ENCODE measurements at places on chromosomes 16 and 17.

DNA sequence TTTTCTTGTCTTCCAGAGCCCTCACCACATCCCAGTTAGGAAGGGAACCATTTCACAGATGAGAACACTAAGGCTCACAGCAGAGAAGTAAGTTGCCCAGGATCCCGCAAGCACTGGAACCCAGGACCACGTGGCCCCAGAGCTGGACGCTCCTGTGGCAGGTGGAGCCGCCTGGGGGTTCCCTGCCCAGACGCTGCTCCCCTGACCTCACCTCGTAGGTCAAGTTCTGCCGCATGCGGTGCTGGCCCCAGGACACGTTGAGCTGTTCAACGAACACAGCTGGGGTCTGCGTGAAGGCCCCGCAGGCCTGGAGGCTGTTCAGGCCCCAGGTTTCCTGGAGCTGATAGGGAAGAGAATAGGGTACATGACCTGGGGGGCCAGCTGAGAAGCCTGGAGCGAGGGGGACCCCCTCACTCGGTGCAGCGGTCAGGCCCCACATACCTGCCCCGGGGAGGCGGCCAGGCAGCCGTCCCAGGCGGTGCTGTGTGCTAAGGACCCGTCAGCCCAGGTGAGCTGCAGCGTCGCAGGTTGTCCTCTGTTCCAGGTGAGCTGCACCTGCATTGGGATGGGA is 54.1 kb downstream of the RMI2 start:
- DNase-seq: no peak

DNA sequence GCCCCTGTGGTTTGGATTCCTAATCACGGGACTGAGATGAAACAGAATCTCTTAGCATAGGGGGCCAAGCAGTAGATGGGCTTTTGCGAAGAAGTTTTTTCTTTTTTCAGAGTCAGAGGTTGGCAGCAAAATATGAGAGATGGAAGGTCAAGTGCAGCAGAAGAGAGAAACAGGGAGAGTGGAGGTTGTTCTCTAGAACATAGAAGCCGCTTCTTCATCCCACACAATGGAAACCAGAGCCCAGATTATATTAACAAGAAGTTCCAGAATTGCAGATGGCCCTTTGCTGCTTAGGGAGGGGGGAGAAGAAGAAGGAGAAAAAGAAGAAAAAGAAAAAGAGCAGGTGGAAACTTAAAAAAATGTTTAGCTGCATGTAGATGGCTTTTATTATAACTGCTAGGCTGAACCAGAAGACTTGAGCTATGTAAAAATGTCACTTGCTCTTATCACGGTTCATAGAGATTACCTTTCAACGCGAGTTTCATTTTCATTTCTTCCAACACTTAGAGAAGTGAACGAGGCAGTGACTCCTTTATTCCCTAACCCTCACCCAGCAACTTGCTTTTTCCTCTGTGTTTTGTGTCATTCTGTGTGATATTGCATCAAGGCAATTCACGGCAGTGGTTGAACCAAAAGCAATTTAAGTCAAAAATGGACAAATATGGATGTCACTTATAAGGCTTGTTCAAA is 737.5 kb downstream of the WWOX start:
- DNase-seq: no peak

- no peak for DNase-seq
These were observed 23.4 kb upstream of the SEC14L1 start for GRCh38 chr17:77117415-77117814.

- DNase-seq: no peak
These were observed 33.2 kb upstream of the MPHOSPH6 start for GRCh38 chr16:82203198-82203597.

- no peak for DNase-seq
These were observed at the start of gene GGT6 for GRCh38 chr17:4560421-4560820. GGT6 (minus strand) TSS chr17:4560577; CDS start chr17:4560521, 56 bp downstream.

- DNase-seq: no peak
These were observed 3.1 kb upstream of the ZNF764 start for GRCh38 chr16:30561089-30561816.

DNA sequence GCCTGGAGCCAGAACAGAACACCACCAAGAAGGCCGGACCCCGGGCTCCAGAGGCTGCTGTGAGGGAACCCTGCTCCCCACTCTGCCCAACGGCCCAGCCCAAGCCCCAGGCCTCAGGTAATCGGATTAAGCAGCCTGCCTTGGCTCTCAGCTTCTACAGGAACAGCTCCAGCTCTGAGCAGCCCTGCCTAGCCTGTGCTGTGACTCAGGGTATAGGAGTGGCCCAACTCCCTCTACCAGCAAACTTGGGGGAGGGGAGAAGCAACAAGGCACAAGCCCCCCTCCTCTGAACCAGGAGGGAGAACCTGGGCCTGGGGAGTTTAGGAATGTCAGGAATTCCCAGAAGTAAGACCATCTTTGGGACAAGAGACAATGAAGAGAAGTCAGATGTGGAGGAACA is 849 bp upstream of the SOX15 start:
- DNase-seq: no peak

DNA sequence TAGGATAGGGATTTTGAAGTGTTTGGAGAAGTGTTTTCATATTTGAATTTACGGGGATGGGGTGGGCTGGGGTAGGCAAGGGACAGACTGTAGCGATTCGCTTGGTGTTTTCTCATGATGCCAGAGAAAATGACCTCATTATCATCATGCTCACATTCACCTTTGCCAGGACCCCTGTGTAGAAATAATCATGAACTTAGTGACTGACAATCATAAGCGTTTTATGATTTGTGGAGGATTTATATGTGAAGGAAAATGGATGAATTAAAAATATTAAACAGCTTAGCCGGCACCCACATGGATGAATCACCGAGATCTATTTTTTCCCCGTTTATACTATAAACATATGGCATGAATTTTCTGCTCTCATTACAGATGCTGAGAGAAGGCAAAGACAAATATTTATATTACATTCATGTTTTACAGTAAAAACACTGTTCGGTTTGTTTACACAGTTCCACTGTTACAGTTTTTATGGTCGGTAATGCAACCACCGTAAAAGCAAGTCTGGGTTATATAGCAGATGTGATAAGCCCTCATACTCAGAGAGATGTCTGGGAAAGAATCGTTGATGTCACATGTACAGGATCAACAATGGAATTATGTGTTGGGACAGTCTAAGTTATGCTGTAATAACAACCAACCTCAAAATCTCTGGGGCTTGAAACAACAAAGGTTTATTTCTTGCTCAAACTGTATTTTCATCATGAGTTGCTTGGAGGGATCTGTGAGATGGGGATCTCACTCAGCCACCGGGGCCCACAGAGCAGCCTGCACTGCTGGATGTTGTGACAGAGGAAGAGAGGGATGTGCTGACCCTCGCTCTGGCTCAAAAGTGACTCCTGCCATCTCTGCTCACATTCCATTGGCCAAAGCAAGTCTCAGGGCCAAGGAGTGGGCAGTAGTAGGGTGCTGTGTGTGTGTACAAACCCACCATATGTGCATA is 85.1 kb downstream of the WWOX start:
- DNase-seq: no peak

- no peak for DNase-seq
These were observed 144.1 kb downstream of the RAB11FIP4 start for GRCh38 chr17:31535581-31535981.

- DNase-seq: no peak
These were observed 3.3 kb downstream of the MT1H start for GRCh38 chr16:56672761-56673536.

DNA sequence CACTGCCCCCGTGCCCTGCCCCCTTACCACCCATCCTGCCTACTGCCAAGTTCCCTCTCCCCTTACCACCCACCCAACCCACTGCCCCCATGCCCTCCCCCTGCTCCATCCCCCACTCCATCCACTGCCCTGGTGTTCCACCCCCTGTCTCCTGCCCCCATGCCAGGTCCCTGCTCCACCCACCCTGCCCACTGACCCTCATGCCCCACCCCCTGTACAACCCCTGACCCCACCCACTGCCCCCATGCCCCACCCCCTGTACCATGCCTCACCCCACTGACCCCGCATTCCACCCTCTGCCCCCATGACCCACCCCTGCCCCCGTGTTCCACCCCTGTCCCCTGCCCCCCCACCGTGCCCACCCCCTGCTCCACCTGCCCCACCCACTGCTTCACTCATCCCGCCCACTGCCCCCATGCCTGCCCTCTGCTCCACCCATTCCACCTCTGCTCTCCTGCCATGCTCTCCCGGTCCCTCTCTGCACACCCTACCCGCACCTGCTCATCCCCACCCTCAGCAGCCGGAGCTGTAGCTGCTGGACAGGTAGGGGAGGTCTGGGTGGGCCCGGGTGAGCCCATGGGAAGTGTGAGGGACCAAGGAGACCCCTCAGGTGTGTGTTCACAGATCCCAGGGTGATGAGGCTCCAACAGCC is 7.4 kb upstream of the FN3KRP start:
- no peak for DNase-seq

- no peak for DNase-seq
These were observed 6.8 kb downstream of the PIEZO1 start for GRCh38 chr16:88778271-88778525.

GRCh38 chr16:22217890-22218730 is 12.0 kb downstream of the EEF2K start:
- DNase-seq: no peak

GRCh38 chr17:80092959-80093358 is 8.4 kb upstream of the GAA start:
- no peak for DNase-seq

- DNase-seq: no peak
These were observed 8.0 kb upstream of the CCL1 start for GRCh38 chr17:34370997-34371395.

DNA sequence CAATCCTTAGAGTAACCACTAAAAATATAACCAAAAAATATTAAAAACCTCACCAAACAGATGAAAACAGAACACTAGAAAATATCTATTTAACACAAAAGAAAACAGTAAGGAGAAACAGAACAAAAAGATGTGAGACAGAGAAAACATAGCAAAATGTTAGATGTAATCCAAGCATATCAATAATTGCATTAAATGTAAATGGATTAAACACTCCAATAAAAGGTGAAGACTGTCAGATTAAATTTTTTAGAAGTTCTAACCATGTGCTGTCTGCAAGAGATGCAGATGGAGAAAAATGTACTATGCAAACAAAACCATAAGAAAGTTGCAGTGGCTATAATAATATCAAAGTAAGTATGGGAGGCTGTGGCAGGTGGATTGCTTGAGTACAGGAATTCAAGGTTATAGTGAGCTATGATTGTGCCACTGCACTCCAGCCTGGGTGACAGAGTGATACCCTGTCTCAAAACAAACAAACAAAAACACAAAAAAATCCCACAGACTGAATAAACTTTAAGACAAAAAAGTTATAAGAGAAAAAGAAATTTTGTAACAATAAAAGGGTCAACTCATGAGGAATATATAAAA is 53.9 kb downstream of the ADCY9 start:
- no peak for DNase-seq

- DNase-seq: no peak
These were observed 43.6 kb downstream of the SRCIN1 start for GRCh38 chr17:38562215-38562569.

DNA sequence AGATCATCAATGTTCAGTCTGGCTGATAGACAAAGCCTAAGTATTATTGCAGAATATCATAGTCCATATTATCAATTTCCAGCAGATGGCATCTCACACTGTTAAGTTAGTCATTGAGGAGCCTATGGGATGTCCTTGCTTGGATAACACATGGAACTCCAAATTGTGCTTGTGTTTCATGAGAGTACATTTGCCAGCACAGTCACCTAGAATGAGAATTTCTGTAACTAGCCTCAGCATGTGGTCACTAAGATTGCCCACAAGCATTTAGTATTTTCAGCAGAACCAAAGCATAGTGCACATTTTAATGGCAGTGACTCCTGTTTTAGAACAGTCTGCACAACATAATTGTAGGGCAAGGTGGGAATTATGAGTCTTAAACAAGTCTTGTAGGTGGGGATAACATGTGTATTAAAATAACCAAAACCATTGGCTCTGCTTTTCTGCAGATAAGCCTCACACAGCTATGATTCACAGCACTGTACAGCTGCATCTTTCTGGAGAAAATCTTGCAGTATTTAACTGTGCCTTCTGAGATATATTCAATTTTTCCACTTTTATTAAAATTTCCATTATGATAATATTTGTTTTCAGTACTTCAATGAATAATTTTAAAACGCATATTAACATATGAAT is 882.8 kb upstream of the SOX9 start:
- DNase-seq: no peak

DNA sequence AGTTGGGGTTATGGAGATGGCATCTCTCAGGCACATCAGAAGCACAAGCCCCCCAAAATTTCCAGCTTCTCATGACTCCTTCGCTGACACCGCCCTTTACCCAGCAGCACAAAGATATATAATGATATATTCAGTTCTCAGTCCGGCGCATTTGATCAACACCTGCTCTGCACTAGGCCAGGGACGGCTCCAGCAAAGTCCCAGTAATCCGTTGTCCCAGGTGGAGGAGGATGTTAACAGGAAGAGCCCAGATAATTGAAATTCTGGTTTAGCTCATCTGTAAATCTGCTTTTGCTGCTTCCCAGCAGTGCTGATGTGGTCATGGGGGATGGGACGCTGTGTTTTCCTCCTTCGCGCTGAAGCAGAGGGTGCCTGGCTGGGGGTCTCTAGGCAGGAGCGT is 131.5 kb downstream of the OR1D5 start:
- no peak for DNase-seq

- DNase-seq: no peak
These were observed at the start of gene KRTAP3-3 for GRCh38 chr17:40993839-40994238. KRTAP3-3 (minus strand) TSS chr17:40994164; CDS start chr17:40994097, 67 bp downstream.

DNA sequence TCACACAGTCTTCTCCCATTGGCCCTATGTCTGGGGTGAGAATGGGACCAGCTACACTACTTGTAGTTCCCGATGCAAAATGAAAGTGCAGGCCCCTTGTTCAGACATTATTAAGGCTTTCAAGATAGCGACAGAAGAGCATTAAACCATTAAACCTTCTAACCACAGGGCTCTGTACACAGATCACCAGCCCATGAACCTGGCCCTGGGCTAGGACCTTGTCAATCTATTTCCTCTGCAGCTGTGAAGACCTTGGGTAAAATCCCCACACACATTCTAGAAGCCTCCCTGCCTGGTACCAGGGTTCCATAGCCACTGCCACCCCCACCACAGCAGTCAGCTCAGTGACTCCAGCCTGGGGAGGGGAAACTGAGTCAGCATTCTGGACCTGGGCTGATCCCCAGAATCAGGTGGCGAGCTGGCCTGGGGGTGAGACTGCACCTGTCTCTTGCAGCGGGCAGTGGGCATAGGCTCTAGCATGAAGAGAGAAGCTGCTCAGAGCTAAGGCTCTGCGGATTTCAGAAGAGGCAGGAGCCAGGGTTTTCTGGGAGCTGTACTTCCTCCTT is 119.7 kb upstream of the LHX1 start:
- DNase-seq: no peak

DNA sequence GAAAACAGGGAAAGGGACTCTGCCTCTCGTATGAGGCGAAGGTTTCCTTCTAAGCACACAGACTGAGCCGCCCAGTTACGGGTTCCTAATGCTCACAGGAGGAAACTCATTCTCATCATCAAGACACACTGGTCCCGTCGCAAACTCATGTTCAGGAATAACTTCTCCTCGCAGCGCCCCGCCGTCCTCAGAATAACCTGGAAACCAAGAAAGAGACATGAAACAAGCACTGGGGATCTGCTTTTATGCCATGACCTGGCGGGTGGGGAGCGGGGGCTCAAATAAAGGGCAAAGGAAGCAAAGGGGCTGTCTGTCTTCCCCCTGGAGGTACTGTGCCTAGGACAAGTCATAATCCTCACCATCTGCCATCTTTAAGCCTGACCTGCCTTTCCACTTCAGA is 31.3 kb downstream of the WIPI1 start:
- DNase-seq: no peak

GRCh38 chr17:77279448-77280303 is 138.9 kb downstream of the SEC14L1 start:
- no peak for DNase-seq

- no peak for DNase-seq
These were observed at the start of gene KRTAP4-6 for GRCh38 chr17:41140360-41141131. KRTAP4-6 (minus strand) TSS chr17:41140544; CDS start chr17:41140487, 57 bp downstream.

- no peak for DNase-seq
These were observed 134.7 kb downstream of the AATF start for GRCh38 chr17:37083456-37083855.
